ENCODE measurements at places on chromosomes 1 and 21. TPM values are rescaled to one million over a fixed set of nuclear protein-coding genes. Genes with fewer than 3 reads are reported as not detected.

OR2L13 gene
- not detected for total RNA-seq

TCHHL1 gene
- not detected for total RNA-seq

CACNA1S gene
- 0.19 TPM for total RNA-seq

BEND5 gene
- total RNA-seq, result 3.2 TPM

SPRR2A gene
- not detected for total RNA-seq

TDRD10 gene
- total RNA-seq, result 5.0 TPM

FCER1G gene
- total RNA-seq, result 11.4 TPM

NHLH1 gene
- not detected for total RNA-seq

PLXNA2 gene
- total RNA-seq, result 23.8 TPM

C4BPA gene
- total RNA-seq, result not detected

GBP7 gene
- total RNA-seq, result 0.08 TPM

HUNK gene
- total RNA-seq, result 0.73 TPM

NIT1 gene
- 31.3 TPM for total RNA-seq

NTRK1 gene
- total RNA-seq, result 1.4 TPM

WNT9A gene
- 6.5 TPM for total RNA-seq

TMEM61 gene
- total RNA-seq, result not detected

PRUNE1 gene
- 31.0 TPM for total RNA-seq

FLG2 gene
- not detected for total RNA-seq

DIO1 gene
- not detected for total RNA-seq

GUK1 gene
- total RNA-seq, result 213 TPM

CBS gene
- total RNA-seq, result 15.8 TPM

CASQ1 gene
- 57.8 TPM for total RNA-seq

FAM72C gene
- not detected for total RNA-seq

ST6GALNAC5 gene
- 1.9 TPM for total RNA-seq

CFAP74 gene
- total RNA-seq, result not detected

BSND gene
- not detected for total RNA-seq

RAB7B gene
- total RNA-seq, result 2.1 TPM

BNIPL gene
- total RNA-seq, result 0.32 TPM

KIF2C gene
- 1.3 TPM for total RNA-seq

EPHA2 gene
- total RNA-seq, result 26.1 TPM
